Suppressor macrophage treated with lipopolysaccharide for 4 hours (primary cell): ENCODE measurements at places on chromosomes 12 and 14.

DNA sequence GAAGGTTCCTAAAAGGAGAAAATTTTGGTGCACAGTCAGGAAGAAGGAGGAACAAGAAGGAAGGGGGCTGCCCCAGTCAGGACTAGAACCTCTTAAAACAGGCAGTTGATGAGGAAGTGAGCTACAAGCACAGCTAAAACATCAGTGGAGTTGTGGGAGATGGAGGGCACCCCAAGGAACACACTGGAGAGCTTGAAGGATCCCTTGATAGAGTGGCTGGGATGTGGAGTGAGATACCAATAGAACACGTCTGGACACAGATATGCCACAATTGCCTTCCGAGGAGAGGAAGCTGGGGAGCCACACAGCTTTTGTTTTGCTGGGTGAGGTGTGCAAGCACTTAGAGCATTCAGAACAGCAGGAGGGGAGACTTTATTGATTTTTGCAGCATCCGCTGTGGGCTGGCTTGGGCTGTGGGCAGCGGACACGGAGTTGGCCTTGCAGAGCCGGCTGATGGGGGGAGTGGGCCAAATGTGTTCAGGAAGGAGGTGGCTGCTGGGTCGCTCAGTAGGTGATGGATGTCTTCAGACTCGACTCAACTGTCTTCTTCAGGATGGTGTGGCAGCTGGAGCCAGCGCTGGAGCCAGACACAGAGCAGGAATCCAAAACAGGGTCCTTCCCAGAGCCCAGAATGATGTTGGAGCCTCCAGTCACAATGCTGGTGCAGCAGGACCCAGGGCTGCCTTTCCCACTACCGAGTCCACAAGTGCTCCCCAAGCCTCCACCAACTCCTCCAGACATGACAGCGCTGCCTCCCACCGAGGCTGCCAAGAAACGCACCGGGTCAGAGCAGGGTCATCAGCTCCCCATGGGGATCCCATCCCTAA is 4.7 kb upstream of the KRT79 start:
- DNase-seq: peak; percentile 50

DNA sequence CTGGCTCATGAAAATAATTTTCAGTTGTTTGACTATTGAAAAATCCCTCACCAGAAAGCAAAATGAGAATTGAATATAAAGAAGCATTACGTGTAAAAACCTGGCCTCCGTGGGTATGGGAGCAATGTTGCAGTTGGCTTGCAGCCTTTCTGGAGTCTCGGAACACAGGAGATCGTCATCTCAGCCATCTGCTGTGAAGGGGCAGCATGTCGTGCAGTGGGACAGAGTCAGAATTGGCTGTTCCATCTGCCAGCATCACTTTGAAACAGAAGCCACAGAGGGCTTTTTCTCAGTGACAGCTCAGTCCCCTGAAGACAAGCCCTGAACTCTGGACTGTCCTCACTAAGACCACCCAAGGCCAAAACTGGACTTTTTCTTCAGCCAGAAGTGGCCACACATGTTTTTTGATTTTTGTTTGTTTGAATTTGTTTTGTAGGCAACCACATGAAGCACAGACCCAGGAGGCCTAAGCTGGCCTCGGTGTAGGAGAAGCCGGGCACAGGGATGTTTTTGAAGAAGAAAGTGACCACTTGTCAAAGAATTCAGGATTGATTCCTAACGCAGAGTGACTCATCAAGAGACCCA is 170.8 kb upstream of the DYRK2 start:
- DNase-seq: no peak

GRCh38 chr14:30375296-30375892 is 183.6 kb upstream of the G2E3 start:
- DNase-seq: peak; percentile 71

GRCh38 chr14:80117876-80118275 is 93.4 kb downstream of the DIO2 start:
- DNase-seq: no peak

DNA sequence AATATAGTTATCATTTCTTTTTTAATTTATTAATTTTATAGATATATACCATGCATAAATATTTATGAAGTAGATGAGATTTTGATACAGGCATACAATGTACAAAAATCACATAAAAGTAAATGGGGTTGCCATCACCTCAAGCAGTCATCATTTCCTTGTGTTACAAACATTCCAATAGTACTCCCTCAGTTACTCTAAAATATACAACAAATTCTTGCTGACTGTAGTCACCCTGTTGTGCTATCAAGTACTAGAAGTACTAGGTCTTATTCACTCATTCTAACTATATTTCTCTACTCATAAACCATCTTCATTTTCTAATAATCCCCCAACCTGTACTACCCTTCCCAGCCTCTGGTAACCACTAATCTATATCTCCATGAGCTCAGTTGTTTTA is 432.6 kb upstream of the SYT1 start:
- no peak for DNase-seq

DNA sequence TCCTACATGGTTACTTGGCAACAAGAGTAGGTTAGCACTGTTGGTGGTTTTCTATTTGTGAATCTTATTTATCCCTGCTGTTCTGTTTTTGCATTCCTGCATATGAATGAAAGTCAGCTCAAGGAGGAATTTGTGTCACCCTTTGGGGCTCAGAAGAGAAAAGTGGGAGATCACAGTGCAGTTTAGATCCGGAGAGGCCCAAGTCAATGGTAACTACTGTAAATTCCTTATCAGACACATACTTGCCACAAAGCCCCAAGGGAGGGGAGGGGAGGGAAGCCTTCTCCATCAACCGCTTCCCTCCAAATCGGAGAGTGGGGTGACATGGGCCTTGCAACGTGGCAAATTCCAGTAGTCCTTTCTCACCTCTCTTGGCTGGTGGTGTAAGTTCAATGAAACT is 15.0 kb downstream of the GSG1 start:
- DNase-seq: no peak

- DNase-seq: peak; percentile 23
Measured at GRCh38 chr12:39935275-39935674, 170.6 kb downstream of the SLC2A13 start.

DNA sequence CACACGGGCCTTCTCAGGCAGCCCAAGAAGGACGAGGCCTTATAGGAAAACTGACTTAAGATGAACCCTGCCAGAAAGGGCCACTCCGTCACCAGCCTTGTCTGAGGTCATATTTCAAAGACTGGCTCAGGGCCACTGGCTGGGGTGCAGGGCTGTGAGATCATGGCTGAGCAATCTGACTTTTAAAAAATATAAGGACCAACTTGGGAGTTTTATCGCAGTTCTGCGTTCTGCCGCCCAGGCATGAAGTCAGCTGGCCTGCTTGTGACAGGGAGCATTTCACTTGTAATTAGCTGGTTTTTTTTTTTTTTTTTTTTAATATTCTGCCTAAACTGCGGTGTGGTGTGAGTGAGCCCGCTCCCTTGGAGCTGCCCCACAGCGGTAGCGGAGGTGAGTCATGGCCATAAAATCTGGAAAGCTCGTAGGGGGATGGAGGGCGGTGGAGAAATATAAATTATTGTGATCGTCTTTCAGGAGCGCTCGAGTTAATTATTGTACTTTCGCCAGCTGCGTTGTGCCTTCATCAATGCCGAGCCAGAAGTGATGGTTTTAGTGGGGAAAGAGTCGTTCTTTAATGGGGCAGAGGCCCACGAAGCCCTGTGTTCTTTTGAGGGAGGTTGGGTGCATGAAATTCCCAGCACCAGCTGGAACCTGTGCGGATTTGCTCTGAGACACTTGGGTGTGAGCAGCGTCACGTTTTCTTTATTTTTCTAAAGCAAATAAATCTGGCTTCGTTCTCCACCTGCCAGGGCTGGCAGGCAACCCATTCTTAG is 231.9 kb downstream of the C12orf75 start:
- DNase-seq: no peak
